Esophagus muscularis mucosa (tissue), 4 donors: ENCODE measurements at places on chromosomes 2 and 18. TPM values are rescaled to one million over a fixed set of nuclear protein-coding genes. Genes with fewer than 3 reads are reported as not detected.

Gene LHCGR
- total RNA-seq: 2.7 TPM

GRCh38 chr2:152254486-152254885 lies 78.9 kb upstream of the STAM2 start:
- no peaks in the 10 kb centered on the region for H3K36me3 ChIP-seq
- no peak overlapping the region for H3K4me3 ChIP-seq
- no peak overlapping the region for H3K27ac ChIP-seq
- H3K4me1 ChIP-seq: no peaks in the 10 kb centered on the region
- peak; percentile 55 for DNase-seq

GRCh38 chr18:11002277-11002676 lies 147.1 kb downstream of the PIEZO2 start:
- H3K4me1 ChIP-seq: no peaks in the 10 kb centered on the region
- no peak overlapping the region for H3K4me3 ChIP-seq
- no peak overlapping the region for H3K27ac ChIP-seq
- no peaks in the 10 kb centered on the region for H3K27me3 ChIP-seq

- no peak overlapping the region for H3K4me3 ChIP-seq
- DNase-seq: peak; percentile 84
- no peak overlapping the region for H3K27ac ChIP-seq
- H3K4me1 ChIP-seq: no peaks in the 10 kb centered on the region
These were observed 119.2 kb downstream of the SPP2 start for GRCh38 chr2:234169674-234170073.

- H3K4me3 ChIP-seq: no peak overlapping the region
- H3K27me3 ChIP-seq: no peaks in the 10 kb centered on the region
- H3K4me1 ChIP-seq: no peaks in the 10 kb centered on the region
- H3K36me3 ChIP-seq: no peaks in the 10 kb centered on the region
These were observed 89.4 kb downstream of the ARHGAP15 start for GRCh38 chr2:143218621-143219020.

DNA sequence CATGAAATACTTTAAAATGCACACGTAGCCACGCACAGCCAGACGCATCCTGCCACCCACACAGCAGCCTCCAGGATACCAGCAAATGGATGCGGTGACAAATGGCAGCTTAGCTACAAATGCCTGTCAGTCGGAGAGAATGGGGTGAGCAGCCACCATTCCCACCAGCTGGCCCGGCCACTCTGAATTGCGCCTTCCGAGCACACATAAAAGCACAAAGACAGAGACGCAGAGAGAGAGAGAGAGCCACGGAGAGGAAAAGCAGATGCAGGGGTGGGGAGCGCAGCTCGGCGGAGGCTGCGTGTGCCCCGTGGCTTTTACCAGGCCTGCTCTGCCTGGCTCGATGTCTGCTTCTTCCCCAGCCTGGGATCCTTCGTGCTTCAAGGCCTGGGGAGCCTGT lies 4.1 kb downstream of the INHBB start:
- DNase-seq: no peak
- H3K4me1 ChIP-seq: peaks cover 17% of the 10 kb centered on the region
- H3K36me3 ChIP-seq: no peaks in the 10 kb centered on the region
- H3K27ac ChIP-seq: no peak overlapping the region

DNA sequence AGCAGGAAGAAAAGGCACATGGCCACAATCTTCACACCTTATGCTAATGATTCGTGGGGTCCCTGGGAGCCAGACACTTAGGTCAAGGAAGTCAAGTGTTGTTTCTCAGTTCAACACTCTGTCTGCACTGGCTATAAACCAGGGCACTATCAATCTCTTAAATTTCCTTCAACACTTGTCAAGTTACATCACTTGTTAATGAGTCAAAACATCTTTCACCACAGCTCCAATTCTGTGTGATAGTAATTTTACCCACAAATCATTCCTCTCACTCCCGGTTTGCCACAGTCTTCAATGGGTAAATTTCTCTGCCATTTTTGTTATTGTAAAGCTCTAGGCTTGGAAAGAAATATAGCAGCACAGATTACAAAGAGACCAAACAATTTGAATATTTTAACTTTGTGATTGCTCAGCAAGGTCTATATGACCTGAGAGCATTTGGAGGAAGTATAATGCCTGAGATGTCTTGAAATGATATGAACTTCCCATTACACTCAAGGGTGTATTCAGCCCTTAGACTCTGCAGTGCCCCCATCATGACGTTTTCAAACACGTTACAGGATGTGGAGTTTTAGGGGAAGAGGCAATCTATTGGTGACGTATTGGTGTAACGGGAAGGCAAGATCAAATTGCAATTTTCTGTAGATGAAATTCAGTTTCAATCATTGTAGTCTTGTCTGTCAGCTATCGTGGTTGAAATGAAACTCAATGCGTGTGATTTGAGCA lies 78.7 kb downstream of the ICOS start:
- H3K4me3 ChIP-seq: no peak overlapping the region
- no peaks in the 10 kb centered on the region for H3K4me1 ChIP-seq
- no peak for DNase-seq
- H3K27ac ChIP-seq: no peak overlapping the region
- no peaks in the 10 kb centered on the region for H3K27me3 ChIP-seq
- no peaks in the 10 kb centered on the region for H3K36me3 ChIP-seq
